CD4-positive, alpha-beta T cell treated with Interleukin-6 at 100 ng/mL for 8 hours (primary cell): ENCODE measurements at places on chromosomes 6 and 20.

- DNase-seq: no peak
Observed at GRCh38 chr6:11141295-11141694, 29.8 kb upstream of the ERVFRD-1 start.

- DNase-seq: no peak
Observed at GRCh38 chr20:19588732-19589131, 169.3 kb upstream of the RIN2 start.

DNA sequence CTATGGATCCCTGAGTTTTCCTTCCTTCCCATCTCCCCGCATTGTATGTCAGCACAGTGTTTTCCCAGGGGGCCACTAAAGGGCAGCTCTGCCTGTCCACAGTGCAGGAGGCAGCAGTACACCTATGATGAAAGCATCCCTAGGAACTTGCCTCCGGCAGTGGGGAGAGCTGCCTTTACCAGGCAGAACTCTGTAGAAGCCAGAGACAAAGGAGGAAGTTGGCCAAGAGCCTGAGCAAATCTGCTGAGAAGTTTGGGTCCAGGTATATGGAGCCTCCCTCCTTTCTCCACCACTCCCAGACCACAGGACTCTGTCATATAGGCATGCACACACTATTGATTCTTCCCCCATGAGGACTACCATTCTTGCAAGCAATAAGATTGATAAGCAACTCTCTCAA is 282.7 kb downstream of the TBC1D7 start:
- DNase-seq: no peak

DNA sequence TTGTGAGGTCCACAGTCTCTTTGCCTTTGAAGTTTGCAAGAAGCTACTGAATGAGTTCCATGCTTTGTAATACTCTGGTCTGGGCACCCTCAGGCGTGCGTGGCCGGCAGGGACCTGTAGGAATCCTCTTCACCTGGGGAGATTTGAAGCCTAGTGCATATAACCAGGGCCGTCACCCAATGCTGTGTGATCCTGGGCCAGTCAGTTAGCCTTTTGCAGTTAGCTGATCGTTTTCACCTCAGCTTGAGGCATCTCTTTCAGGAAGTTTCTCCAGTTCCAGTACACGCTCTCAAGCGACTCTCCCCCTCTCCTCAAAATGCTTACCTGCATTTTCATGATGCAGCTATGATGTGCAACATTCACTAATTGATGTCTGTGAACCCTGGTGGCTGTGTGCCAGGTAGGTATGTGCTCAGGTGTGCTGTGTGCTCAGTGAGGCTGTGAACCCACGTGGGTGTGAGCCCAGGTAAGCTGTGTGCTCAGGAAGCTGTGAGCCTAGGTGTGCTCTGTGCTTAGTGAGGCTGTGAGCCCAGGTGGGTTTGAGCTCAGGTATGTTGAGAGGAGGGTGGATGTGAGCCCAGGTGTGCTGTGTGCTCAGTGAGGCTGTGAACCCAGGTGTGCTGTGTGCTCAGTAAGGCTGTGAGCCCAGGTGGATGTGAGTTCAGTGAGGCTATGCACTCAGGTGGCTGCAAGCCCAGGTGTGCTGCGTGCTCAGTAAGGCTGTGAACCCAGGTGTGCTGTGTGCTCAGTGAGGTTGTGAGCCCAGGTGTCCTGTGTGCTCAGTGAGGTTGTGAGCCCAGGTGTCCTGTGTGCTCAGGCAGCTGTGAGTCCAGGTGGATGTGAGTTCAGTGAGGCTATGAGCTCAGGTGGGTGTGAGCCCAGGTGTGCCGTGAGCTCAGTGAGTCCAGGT is 120.4 kb downstream of the PHACTR3 start:
- DNase-seq: no peak

DNA sequence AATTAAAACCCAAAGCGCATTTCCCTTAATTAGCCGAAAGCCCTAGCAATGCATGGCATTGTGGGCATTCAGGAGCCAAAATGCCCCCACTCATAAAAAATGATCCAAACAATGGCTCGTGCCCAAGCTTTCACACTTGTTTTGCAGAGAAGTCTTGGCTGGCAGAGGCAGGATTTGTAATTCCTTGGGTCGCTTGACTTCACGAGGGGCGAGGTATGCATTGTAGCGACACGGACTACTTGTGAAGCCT is 613 bp upstream of the SASH1 start:
- no peak for DNase-seq

GRCh38 chr6:12090714-12091113 is 78.6 kb downstream of the HIVEP1 start:
- no peak for DNase-seq
